Hematopoietic multipotent progenitor cell treated with erythropoietin and hydrocortisone succinate and interleukin-3 and kit ligand, for 15 days (in vitro differentiated cells): ENCODE measurements at places on chromosomes 5 and 9.

DNA sequence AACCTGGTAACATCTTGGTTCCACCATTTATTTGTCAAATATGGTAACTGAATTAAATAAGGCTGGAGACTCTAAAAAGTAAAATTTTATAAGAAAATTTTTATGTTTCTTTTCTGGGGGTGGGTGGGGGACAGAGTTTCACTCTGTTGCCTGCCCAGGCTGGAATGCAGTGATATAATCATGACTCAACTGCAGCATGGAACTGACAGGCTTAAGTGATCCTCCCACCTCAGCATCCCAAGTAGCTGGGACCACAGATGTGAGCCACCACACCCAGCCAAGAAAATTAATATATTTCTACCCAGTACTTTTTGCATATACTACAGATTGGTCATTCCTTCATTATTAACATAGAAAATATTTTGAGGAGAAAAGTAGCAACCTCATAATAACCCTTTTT lies 216.9 kb downstream of the DEPDC1B start:
- no peak for DNase-seq

- no peak for DNase-seq
Observed at GRCh38 chr5:66870708-66871107, 274.5 kb downstream of the MAST4 start.

DNA sequence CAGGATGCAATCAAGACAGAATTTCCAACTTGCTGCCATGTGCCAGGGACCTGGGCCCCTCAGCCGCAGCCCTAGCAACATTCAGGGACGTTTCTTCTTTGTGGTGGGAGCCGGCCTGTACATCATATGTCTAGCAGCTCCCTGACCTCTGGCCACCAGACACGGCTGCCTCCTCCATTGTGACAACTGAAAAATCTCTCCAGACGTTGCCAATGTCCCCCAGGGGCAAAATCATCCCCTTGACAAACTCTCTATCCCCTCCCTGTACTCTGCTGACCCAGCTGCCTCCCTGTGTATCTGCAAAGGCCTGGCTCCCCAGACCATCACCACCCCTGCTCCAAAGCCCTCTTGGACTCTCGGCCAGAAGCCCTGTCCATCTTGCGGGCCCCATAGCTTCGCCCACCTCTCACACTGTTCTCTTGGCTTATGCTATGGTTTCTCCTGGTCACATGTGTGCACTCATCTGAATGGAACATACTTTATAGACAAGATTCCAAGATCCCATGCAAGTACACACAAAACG lies 40.8 kb downstream of the BICD2 start:
- no peak for DNase-seq

GRCh38 chr9:91086657-91087461 lies 274.9 kb downstream of the AUH start:
- no peak for DNase-seq

- no peak for DNase-seq
Observed at GRCh38 chr5:113267361-113267900, 167.4 kb downstream of the TSSK1B start.

- DNase-seq = peak; percentile 56
Observed at GRCh38 chr9:116589392-116590354, 97.4 kb upstream of the TRIM32 start.

DNA sequence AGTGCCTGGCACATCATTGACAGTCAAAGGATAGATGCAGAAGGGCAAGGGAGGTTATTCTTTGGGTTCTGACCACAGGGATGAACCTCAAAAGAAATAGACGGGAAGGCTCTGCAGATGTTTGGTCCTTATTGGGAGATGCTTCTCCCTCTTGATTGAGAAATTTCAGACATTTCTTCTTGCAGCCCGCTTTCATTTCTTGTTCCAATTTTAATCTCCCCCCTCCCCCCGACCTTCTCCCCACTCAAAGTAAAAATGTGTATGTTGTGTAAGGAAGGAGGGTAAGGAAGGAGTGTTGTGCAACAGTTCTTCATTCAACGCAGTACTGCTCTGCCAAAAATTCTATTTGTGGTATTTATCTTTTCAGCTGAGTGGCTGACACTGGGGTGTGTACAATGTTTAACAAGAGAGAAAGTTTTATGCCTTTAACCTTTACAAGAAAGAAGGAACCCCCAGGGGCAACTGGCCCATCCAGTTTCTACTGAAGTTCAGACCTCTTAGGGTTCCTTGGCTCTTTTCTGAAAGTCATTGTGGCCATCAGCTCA lies 46.3 kb upstream of the TNFSF15 start:
- no peak for DNase-seq

DNA sequence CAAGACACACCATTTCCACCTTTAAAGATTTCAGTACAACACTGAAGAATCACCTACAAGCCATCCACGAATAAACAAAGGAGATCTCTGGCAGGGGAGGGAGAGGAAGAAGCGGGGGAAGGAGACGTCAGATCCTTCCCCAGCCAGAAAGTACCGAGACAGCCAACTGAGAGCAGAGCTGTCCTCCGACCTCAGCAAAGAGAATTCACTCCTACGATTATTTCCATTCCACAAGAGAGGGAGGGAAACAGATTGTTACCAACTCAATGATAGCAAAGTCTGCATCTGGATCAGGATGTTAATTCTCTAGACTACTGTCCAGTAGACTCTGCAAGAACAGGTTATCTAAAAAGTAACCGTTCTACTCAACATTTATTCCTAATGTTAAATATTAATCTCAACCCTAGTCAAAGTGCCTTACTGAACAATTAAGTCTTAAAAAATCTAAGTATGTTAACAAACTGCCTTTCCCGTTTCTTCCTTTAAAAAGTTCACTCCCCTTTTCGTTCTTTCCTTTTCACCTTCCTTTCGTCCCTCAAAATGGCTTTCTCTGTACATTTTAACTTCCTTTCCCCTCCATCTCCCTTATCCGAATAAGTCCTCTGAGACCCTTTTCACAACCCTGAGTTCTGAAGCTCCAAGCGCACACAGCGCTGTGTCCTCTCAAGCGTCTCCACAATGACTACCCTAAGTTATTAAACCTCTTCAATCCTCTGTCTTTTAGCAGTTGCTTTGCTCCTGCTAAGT lies 1.4 kb downstream of the CHD1 start:
- peak; percentile 40 for DNase-seq

GRCh38 chr9:72445306-72445995 lies 76.0 kb upstream of the TMC1 start:
- no peak for DNase-seq

- DNase-seq = no peak
Observed at GRCh38 chr5:138755084-138755748, 2.0 kb downstream of the CTNNA1 start.

DNA sequence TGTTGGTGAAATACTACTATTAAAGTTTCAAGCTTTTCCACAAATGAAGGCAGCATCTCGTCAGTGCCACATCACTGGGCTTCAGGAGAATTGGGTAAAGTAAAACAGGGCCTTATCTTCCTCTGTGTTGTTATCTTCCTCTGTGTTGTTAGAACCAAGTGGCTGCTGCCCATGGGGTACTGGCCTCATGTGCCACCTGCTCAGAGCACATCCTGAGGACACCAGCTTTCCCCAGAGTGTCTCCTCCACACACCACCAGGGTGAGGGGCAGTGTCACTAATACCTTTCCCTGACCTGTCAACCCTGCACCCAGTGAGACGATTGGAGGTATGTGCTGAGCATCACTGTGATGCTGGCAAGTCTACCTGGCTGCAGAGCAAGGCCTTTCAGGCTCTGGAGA lies 499.9 kb downstream of the SEMA5A start:
- no peak for DNase-seq

- DNase-seq = no peak
Observed at GRCh38 chr5:178149199-178149932, 4.3 kb downstream of the NHP2 start.

GRCh38 chr5:145230781-145231180 lies 604.4 kb downstream of the PRELID2 start:
- no peak for DNase-seq

- peak; percentile 76 for DNase-seq
Observed at GRCh38 chr5:177312649-177313181, 1.0 kb upstream of the MXD3 start.

DNA sequence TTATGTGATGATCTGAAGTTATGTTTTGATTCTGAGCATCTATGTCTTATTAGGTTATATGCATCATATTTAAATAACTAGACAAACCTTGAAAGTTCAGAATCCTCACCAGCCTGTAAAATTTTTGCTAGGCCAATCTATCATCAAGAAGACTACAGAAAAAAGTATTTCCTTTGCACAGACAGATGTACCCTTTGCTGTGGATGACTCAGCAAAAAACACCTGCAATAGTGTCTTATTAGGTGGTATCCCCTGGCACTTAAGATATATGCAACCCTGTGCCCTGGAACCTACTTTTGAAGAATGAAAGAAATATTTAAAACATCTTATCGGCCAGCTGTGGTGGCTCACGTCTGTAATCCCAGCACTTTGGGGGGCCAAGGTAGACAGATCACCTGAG lies 130.6 kb downstream of the SLF1 start:
- DNase-seq = no peak

DNA sequence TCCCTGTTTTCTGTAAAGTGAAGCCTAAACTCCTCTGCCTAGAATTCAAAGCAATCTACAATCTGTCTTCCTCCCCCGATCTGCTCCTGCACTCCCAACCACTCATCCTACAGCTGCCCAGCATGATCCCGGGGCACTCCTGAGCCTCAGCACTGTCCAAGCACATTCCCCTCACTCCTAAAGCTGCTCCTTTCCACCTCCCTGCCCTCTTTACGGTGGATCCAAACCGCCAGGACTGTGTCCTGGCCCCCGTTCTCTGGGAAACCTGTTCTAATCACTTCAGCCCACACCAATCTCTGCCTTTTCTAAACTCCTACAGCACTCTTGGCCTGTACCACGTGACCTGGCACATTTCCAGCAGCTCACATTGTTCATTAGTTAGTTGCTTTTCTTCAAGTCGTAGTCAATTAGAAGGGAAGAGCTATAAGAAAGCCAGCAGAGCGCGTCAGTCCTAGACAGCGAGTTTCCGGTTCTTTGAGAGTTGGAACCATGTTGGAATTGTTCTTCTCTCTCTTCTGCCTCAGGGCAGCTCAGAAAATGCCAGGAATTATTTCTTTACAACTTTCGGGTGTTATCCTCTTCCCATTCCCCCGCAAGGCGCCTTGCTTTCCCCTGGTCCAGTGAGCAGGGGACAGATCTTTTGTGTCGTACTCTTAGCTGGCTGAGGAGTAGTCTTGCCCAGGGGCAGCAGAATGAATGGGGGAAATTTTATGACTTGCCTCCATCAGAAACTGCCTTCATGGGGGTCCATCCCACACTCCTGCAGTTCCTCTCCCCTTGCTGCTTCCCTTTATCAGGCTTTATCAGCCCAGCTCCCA lies 60.7 kb downstream of the NRG2 start:
- DNase-seq = no peak

DNA sequence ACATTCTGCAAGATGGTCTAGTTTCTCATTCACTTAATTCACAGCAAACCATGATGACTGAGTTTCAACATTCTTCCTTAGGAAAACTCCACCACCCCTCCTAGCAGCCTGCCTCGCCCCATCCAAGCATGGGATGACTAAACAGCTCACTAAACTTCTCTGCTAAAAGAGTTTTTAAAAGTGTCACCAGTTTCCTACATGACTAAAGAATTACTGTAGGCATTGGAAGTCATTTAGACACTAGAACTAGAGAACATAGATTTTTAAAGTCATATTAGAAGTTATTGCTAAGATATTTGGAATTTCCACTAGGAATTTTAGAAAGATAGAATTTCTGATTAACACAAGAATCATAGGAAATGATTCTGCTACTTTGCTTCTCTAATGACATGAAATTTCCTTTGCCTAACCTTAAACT lies 5.5 kb upstream of the ESM1 start:
- no peak for DNase-seq

GRCh38 chr9:134061688-134062371 lies 6.0 kb downstream of the BRD3 start:
- no peak for DNase-seq

DNA sequence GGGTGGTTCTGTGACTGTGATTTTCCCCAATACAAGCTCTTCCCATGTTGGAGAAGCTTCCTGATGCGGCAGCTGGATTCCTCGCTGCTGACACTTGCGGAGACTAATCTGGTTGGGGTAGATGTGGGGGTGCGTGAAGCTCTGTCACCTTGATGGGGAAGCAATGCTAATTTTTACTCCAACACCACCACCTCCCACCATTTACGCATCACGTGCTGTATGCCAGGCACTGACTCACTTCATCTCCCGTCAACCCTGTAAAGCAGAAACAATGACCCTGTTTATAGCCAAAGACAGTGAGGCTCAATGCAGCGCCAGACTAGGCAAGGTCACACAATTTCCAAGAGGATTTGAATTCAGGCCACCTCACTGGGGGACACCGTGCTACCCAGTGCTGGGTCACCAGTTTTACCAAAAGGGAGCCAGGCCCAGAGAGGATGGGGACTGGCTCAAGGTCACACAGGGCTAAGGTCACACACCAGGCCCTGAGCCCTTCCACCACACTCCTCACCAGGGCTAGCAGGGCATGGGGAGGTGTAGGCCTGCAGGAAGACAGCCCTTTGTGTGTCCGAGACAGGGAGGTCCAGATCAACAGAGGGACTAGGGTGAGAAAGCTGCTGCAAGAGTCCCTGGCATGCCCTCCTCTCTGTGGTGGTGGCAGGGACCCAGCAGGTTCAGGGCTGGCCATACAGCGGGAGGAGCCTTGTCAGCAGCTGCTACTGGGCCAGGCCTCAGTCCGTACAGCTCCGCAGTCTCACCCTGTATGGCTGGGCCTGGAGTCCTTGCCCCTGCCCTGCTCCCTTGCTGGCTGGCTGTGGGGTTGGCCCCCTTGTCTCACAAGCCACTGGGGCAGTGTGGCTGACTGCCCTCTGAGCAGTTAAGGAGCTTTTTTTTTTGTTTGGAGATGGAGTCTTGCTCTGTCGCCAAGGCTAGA lies 3.3 kb downstream of the STKLD1 start:
- DNase-seq = no peak

DNA sequence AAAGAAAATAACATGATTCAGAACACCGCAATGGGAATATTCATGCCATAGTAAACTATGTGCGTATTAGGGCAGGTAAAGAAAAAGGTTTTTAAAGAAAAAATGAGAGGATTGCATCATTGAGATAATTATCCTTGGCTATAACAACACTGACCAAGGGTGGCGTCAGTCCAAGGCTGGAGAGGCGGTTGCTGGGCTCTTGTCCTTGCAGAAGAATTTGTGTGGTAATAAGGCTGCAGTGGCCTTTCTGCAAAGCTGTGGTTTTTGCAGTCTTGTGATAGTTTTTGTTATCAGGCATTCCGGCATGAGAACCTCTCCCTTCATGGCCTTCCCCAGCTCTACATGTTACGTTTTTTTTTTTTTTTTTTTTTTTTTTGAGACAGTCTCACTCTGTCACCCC lies 14.0 kb downstream of the BOD1 start:
- DNase-seq = no peak

- DNase-seq = no peak
Observed at GRCh38 chr5:151078490-151079262, 2.2 kb downstream of the TNIP1 start.

GRCh38 chr9:107487521-107488374 lies 1.8 kb downstream of the KLF4 start:
- no peak for DNase-seq

DNA sequence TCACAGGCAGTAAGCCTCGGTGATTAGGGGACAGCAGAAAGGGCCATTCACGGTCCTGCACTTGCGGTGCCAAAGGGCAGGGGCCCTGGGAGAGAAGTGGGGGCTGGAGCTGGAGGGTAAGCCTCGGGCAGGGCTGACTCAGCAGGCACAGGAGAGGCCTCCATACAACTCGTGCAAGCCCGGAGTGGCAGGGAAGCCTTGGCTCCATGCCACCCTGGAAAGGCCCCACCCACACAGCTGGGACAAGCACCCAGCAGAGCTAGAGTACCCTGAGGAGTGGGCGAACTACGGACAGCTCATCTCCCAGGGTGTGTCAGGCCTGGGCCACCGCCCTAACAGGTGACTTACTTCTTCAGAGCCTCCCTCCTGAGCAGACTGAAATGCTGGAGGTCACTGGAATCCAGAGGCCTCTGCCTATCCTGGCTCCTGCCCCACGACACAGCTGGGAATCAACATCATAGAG lies 5.6 kb upstream of the CAMK2A start:
- no peak for DNase-seq
